ENCODE measurements at places on chromosomes 4 and X.

DNA sequence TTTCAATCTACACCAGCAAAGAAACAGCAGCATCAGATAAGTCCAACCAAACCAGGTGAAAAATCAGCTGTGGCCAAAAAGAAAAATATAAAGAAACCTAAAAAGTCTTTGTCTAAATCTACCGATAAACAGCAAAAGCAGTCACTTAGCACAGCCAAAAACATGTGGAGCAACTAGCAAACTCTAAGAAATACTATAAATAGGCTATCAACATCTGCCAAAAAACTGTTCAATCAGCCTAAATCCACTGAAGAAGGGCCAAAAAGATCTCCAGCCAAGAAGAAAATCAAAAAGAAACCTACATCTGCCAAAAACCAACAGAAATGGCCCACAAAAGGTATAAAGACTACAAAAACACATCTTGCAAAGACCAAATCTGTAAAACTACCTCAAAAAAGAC, 36.7 kb upstream of the CABS1 start:
- DNase-seq, result no peak

DNA sequence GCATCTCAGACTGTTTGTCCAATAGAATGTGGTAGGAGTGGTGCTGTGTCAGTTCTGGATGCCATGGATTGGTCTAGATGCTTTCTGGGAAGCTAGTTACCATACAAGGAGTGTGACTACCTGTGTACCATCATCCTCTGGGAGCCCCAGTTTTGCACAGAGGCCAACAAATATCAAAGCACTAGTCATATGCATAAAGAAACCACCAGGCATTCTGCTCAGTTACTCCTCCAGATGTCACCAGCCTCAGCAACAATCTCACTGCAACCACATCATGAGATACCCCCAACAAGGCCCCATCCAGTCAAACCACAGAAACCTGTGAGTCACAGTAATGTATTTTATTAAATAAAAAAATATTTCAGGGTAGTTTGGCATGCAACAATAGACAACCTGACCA, 435.8 kb upstream of the CPEB2 start:
- no peak for DNase-seq

DNA sequence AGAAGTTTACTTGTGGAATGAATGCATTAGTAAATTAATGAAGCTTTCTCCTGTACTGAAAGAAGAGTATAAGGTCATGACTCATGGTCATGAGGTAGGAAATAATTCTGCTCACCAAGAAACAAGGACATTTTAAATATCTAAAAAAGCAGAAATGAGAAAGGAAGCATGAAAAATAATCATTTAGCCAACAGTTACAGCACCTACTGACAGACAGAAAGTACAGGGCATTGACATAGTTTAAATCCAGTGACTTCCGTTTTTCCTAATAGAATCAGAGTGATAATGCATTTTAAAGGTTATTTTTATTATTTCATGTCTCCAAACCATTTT, 30.5 kb upstream of the ACSL1 start:
- no peak for DNase-seq

- DNase-seq, result no peak
Observed at GRCh38 chrX:110795645-110796406, at the start of gene CHRDL1. Gene CHRDL1, minus strand, starts transcription at chrX:110795817. Its CDS starts 3,636 bp downstream, at chrX:110792181.

GRCh38 chrX:85630901-85631300, 251.4 kb upstream of the POF1B start:
- no peak for DNase-seq

DNA sequence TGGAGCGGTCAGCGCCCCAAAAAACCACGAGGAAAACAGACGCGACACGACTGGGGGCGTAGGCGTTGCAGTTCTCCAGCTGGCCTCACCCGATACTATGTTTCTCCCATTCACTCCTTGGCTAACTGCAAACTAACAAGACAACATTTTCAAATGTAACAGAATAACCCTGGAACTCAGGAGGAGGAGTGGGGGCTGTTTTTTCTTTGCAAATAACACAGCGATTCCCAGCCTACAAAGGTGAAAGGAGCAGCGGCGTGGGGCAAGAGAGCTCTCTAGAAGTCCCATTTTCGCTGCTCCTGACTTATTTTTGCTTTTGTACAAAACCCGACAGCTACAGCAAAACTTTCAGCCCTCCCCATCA, 1.6 kb downstream of the SOX3 start:
- DNase-seq, result no peak

- DNase-seq, result no peak
Observed at GRCh38 chrX:119230850-119231249, 5.2 kb upstream of the PGRMC1 start.

DNA sequence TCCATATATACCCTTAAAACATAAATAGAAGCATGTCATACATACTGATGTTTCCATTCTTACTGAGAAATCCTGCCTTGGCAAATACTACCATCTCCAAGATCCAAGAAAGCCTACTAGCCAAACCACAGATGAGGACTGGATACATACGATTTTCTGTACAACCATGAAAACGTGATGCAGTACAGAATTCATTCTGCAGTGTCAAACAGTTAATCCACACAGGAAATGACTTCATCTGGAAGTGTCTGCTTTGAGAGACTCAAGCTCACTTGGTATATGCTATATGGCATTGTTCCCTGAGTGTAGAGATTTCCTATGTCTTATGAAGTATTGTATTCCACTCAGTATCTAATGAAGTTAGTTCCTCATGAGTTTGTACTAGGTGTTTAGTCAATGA, 94.3 kb downstream of the CT47B1 start:
- no peak for DNase-seq

GRCh38 chr4:72779241-72779640, 210.2 kb upstream of the ADAMTS3 start:
- DNase-seq, result no peak

- no peak for DNase-seq
Observed at GRCh38 chr4:26010304-26010703, 96.3 kb downstream of the SMIM20 start.

- no peak for DNase-seq
Observed at GRCh38 chr4:384311-385010, 46.8 kb downstream of the ZNF141 start.

DNA sequence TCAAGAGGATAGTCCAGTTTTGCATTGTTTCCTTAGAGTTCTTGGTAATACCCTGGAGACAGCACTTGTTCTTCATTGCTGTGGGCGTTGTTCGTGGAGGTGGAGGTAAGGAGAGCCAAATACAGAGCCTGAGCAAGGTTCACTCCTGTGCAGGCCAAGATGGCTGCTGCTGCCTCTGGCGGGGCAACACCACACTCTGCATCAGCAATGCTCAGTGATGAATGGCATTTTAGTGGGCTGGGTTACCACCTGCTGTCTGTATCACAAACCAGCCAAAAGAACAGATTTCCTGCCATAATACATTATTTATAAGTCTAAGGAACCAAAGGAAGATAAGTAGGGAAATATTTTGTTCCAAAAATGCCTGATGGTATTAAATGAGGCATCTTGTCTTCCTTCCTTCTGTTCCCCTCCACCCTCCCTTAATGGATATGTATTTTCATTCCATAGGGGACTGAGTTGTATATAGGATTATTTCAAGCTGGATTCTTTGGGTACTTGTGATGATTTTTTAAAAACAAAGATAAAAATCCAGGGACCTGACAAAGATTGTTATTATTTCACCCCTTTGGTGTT, 61.6 kb upstream of the LIMCH1 start:
- no peak for DNase-seq

DNA sequence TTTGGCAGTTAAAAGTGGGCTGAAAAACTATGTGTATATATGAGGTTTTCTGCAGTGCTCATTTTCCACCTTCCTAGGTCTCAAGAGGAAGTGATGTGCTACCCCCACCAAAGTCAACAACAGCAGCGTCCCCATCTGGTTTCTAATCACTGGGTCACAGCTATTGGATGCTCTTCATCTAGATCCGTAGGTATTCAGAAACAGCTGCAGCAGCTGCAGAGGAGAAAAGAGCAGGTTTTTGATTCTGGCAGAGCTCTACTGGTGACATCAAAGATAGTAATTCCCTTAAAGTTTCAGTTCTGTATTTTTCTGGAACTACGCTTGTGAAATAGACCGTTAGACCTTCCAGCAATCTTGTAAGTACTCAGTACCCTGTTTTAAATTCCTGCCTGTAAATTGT, 5.8 kb upstream of the GUCY2F start:
- DNase-seq, result no peak
